ENCODE measurements at places on chromosomes 12 and 14.

DNA sequence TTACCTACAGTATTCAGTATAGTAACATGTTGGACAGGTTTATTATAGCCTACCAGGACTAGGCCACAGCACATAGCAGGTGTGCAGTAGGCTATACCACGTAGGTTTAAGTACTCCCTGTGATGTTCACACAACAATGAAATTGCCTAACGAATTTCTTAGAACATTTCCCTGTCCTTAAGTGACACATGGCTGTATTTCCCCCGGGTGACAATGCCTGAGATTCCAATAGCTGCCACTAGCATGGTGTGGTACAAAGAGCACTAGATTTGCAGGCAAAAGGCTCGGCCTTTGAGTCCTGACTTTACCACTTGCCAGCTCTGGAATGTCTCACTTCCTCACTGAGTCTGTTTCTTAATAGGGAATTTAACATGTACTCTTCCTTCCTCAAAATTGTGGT lies 19.7 kb downstream of the PTPN21 start:
- no peak for DNase-seq

- no peak for DNase-seq
Observed at GRCh38 chr12:45762185-45763110, 32.9 kb downstream of the ARID2 start.

DNA sequence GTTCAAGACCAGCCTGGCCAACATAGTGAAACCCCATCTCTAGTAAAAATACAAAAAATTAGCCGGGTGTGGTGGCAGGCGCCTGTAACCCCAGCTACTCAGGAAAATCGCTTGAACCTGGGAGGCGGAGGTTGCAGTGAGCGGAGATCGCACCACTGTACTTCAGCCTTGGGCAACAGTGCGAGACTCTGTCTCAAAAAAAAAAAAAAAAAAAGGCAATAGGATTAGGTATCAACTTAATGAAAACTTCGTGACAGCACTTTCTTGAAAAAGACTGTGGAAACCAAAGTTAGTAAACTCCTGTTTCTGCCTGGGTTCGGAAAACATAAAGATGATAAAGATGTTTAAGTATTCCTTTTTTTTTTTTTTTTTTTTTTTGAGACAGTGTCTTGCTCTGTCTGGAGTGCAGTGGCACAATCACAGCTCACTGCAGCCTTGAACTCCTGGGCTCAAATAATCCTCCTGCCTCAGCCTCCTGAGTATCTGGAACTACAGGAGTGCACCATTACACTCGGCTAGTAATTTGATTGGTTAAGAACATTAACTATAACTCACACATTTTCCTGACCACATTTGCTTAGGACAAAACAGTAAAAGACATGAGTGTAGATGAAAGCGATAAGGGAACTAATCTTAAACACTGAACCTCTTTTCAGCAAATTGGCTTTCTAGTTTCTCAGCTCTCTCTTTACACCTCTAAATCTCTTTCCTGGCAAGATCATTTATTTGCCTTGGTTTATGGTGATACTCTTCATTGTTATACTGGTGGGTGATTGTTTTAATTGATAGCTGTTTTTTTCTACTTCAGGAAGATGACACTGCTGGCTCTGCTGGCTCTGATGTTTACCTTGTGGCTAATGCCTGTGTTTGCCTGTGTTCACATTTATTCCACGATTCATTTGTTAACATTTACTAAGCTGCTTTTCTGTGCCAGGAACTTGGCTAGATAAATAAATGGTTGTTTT lies 15.8 kb downstream of the HIF1A start:
- DNase-seq: no peak

DNA sequence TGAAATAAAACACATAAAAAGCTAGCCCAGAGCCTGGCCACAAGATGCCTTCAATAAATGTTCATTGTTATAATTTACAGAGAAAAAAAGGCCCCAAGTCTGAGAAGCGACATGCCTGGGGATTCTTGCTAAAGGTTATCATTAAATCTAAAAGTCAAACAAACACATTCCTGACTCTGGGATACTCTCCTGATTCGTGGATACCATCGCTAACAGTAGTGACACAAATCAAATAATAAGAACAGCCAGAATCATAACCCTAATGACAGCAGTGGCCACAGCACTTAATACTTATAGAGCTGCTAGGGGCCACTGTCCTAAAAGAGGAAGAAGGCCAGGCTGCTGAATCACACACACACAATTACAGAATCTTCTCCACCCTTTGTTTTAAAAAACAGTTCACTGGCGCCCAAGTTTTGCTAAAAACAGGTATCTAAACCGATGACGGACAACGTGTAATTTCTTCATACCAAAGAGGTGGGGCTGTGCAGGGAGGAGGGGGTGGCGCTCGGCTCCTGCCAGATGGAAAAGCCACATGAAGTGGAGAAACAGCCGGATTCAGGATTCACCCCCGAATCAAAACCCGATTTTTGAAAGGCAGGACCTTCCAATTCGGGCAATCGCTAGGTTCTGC lies 1.2 kb downstream of the CLIP1 start:
- no peak for DNase-seq

DNA sequence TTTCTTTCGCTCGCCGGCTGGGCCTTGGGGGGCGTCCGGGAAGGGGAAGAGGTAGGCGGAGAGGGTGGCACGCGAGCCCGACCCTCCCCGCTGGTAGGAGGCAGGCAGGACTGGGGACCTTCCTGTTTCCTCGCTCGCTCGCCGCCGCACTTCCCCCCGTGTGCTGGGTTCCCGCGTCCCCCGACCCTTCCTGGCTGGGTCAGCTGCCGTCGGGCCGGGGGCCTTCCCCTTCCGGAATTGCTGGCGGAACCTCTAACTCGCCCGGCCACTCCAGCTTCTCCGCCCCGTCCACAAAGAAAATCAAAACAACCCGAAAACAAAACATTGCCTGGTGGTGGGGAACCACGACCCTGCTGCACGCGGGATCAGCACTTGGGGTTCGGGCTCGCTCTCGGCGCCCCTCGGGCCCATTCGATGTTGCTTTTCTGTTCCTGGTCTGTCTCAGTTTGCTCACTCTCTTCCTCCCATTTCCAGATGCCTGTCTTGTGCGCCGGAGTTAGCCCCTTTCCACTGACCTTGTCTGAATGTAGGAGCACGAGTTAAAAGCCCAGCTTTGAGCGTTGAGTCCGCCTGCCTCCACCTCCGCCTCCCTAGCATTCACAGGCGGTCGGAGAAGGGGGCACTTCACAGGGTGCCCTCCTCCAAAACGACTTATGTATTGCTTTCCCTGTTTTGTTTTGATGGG lies 581 bp downstream of the PAPOLA start:
- peak; percentile 53 for DNase-seq

DNA sequence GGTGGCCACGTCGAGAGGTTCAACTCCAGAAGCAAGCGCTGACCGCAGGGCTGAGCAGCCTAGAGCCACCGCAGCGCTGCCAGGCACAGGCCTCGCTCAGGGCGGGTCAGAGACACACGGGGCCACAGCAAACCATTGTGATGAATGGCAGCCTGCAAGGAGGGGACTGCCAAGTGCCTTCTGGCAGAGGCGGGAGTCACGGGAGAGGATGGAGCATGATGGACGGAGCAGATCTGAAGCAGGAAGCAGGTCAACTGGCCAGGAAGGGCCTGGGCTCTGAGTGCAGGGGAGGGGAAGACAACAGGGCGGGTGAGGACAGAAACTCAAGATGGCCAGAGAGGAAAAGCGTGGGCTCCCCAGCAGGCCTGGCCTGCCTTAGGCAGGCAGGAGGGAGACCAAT lies 49.8 kb downstream of the CDC42BPB start:
- no peak for DNase-seq

- no peak for DNase-seq
Observed at GRCh38 chr12:105239304-105239703, 3.3 kb upstream of the APPL2 start.

DNA sequence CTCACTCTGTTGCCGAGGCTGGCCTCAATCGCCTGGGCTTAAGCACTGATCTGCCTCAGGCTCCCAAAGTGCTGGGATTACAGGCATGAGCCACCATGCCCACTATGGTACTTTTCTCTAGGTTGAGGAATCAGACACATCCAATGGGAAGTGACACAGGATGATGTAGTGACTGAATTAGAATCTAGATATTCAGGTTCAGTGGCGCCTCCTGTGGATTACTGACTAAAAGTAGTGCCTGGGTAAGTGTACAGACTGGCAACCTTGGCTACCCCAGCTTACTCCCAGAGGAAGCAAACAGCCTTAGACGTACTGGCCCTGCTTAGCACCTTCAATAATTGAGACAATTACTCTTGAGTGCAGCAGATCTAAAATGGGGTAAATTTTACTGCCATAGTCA lies 22.8 kb downstream of the GALNT8 start:
- DNase-seq: no peak

DNA sequence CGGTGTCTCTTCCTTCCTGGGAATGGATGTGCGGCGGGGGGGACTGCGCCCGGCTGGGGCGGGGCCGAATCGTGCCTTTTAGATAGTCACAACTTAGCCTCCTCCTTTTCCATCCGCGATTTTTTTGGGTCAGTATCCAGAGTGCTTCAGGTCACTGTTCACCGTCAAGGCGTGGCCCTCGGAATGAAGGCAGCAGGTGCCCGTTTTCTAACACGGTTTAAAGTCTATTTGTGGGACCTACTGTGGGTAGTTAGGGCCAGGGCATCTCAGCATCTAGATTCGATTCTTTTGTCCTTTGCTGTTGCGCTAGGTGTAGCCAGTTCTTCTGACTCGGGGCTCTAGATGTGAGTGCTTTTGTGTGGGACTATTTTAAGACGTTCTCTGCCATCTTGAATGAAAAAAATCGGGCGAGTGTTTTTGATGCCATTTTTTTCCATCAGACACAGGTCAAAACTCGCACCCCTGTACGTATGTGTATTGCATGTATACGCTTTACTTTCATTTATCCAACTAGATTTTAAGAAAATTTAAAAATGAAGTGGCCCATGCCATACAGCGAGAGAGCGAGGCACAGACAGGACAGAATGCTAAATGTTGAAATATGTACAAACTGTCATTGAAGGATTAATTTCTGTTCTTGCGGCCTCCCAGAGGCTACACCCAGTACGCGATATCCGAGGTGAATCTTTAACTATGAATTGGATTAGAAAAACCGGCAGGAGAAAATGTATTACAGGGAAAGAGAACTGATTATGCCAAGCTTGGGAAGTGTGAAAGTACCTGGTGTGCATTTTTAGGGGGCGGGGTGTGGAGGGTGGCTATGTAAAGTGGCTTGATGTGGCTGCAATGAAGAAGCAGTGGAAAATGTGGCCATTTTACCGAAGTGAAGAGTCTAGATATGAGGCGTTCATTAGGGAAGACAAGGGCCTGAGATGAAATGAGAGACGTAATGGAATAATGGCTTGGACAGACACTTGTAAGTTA lies 835 bp downstream of the VEZT start:
- peak; percentile 82 for DNase-seq

- DNase-seq: no peak
Observed at GRCh38 chr14:95460647-95461478, 55.6 kb downstream of the SYNE3 start.

- no peak for DNase-seq
Observed at GRCh38 chr14:96661244-96661969, 135.8 kb upstream of the VRK1 start.

GRCh38 chr12:54571193-54572188 lies 17.0 kb downstream of the PPP1R1A start:
- no peak for DNase-seq

- DNase-seq: no peak
Observed at GRCh38 chr14:63867933-63868921, 15.4 kb downstream of the SYNE2 start.

GRCh38 chr14:64126548-64126947 lies 167.6 kb downstream of the ESR2 start:
- no peak for DNase-seq

- DNase-seq: no peak
Observed at GRCh38 chr12:50753232-50753769, 10.6 kb upstream of the ATF1 start.

DNA sequence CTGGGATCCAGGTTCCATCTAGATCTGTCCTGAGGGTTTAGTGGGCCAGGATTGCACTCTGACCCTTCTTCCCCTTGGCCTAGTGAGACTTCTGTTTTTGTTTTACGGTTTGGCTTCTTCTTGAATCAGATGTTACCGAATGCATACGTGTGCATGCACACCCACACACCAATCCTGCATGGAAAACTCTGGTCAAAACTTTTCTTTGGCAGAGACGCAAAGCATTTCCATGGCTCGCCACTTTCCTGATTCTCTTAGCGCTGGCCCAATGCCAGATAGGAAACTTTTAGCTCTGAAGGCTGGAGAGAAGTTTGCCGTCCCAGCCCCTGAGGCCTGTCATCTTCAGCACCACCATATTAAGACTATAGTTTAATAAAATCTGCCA lies 67.4 kb upstream of the ACTN1 start:
- no peak for DNase-seq

GRCh38 chr12:27981874-27982273 lies 9.3 kb upstream of the PTHLH start:
- peak; percentile 39 for DNase-seq

DNA sequence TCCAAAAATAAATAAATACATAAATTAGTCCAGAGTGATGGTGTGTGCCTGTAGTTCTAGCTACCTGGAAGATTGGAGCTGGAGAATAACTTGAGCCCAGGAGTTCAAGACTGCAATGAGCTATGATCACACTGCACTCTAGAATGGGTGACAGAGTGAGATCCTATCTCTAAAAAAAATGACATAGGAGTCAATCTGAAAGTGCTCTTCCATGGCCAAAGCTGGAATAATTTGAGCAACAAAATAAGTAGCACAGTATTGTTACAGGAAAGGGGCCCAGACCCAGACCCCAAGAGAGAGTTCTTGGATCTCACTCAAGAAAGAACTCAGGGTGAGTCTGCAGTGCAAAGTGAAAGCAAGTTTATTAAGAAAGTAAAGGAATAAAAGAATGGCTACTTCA lies 24.9 kb upstream of the SLC7A8 start:
- DNase-seq: no peak

GRCh38 chr14:68627050-68627867 lies 165.6 kb downstream of the ZFP36L1 start:
- no peak for DNase-seq

GRCh38 chr12:11741434-11742092 lies 92.1 kb downstream of the ETV6 start:
- no peak for DNase-seq

DNA sequence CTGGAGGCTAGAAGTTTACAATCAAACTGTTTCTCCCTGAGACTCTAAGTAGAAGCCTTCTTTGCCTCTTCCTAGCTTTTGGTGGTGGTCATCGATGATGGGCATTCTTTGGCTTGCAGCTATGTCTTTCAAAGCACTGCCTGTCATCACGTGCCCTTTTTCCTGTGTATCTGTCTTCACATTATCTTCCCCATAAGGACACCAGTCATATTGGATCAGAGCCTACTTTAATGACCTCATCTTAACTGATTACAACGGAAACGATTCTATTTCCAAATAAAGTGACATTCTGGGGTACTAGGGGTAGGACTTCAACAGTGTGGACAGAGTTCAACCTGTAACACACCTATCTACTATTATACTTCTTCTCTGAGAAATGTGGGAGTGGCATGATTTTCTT lies 31.1 kb upstream of the IFNG-AS1 start:
- DNase-seq: no peak
